ENCODE measurements at places on chromosomes 7 and 10. TPM values are rescaled to one million over a fixed set of nuclear protein-coding genes. Genes with fewer than 3 reads are reported as not detected.

Gene HMX2
- not detected for total RNA-seq

Gene CPN1
- total RNA-seq, result 0.16 TPM

Gene ASB10
- not detected for total RNA-seq

Gene DHTKD1
- 25.0 TPM for total RNA-seq

Gene ANKRD30A
- not detected for total RNA-seq

Gene LHFPL3
- total RNA-seq, result 0.26 TPM

Gene NUTM2B
- total RNA-seq, result 0.21 TPM

Gene TCAF2
- 3.1 TPM for total RNA-seq

Gene NEUROG3
- total RNA-seq, result not detected

Data from urinary bladder (tissue), 4 donors.